ENCODE measurements at places on chromosomes 5 and 9.

GRCh38 chr9:71509054-71509453, 259.3 kb downstream of the CEMIP2 start:
- no peak for DNase-seq

DNA sequence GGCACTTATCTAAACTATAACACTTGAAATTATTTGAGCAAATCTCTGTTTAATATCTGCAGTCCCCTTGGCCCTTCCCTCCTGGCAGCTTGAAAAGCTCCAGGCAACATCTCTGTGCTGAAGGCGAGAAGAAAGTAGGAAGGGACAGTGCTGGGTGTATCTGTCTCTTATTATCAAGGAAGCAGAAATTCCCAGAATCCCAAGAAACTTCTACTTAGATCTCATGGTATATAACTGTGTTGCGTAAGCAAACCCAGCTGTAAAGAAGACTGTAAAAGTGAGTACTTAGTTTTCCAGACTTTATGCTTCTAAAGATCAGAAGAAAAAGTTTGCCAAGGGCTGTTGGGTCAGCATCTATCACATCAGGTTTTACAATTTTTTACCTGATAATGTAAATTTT, 1869.8 kb downstream of the MAT2B start:
- no peak for DNase-seq

- peak; percentile 28 for DNase-seq
These were observed 1.3 kb downstream of the MACIR start for GRCh38 chr5:103259705-103260355.

DNA sequence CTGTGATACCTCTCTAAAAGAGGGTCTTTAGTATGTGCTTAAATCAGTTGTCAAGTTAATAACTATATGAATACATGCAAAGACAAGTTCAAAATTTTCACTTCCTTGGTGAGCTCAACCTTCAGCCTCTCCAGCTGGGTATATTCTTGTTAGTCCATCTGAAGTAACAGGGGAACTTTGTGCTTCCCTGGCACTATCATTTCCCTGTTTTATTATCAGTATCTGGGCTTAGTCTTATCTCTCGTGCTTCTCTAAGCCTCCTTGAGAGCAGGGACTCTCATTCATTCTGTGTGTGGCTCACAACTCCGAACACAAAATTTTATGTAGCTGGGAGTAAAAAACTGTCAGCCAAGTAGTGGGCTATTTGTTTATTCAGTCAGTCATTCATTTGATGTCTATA, 175.9 kb upstream of the MAP3K1 start:
- no peak for DNase-seq

DNA sequence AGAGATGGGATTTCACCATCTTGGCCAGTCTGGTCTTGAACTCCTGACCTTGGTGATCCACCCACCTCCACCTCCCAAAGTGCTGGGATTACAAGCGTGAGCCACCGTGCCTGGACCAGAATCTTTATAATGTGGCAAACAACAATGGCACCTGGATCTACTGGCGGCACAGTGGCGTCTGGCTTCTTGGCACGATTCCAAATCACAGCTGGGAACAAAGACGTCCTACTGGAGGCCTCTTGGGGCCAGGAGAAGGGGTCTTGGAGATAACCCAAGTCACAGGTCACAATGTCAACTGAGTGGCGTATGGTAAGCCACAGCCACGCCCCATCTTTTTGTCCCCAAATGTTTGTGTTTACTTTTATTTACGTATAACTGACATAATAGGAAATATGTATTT, 77.8 kb upstream of the RAPGEF1 start:
- DNase-seq, result no peak

- no peak for DNase-seq
These were observed 65.9 kb downstream of the ELL2 start for GRCh38 chr5:95895771-95896170.

GRCh38 chr9:114364134-114365041, 23.4 kb downstream of the AKNA start:
- DNase-seq, result no peak

- DNase-seq, result no peak
These were observed 472.8 kb downstream of the SPOCK1 start for GRCh38 chr5:137026296-137026695.

GRCh38 chr9:89588271-89588879, 16.4 kb upstream of the GADD45G start:
- DNase-seq, result no peak

- DNase-seq, result no peak
These were observed 17.0 kb downstream of the CAMK2A start for GRCh38 chr5:150272531-150272930.

DNA sequence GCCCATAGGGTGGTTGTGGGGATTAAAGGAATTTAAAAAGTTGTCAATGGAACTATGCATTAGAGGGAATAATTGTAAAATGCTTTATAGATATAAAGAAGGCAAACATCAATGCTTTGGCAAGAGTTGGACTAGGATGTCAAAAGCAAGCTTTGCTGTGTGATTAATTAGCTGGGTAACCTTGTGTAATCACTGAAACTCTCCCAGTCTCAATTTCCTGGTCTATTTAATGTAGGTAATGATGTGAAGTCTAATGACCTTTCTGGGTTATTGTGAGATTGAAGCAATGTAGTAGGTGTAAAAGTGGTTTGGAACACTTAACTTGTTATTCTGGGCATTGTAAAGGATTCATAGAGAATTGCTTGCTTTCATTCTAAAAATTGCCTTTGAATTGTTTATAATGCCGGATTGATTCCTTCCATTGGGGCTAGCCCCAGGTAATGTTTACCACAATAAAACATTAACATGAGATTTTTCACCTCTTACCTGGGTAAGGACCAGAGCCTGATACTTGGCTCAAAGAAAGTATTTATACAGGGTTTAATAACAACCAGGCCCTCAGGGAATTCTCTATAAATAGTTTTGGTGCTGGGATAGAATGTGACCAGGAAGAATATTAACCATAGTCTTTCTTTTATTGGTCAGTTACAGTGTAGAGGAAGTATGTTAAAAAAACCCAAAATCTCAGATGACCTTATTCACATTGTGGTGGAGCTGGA, 30.0 kb upstream of the CLINT1 start:
- no peak for DNase-seq

DNA sequence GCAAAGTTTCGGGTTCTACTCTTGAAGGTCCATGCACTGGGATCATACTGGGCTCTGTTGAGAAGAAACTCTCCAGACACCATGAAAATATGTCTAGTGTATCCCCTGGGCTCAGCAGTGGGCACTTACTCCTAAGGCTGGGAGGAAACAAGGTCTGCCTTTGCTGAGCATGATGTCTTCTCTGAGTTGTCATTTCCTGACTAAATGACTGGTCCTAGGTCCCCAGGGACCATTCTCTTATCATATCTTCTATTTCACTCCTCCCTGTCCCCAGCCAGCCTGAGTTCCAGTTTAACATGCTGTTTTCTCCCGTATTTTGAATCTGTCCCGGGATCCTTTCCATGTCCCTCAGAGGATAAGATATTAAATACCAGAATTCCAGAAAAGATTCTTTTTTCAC, 225.4 kb downstream of the MTRR start:
- no peak for DNase-seq

DNA sequence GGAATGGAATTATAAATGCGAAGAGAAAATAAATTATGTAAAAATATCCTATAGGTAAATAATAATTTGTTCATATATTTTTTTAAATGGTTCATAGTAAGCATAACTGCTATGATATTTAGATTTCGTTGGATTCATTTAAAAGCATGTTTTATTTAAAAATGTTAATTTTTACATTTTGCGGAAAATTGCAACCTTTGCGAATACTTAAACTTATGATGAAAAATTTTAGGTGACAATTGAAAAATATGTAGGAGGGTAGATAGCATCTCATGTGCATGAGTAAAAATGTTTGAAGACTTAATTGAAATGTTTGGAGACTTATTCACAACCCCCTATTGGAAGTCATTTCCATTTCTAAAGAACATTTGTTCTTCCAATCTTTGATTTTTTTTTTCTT, 4.1 kb upstream of the FEM1C start:
- DNase-seq, result no peak

DNA sequence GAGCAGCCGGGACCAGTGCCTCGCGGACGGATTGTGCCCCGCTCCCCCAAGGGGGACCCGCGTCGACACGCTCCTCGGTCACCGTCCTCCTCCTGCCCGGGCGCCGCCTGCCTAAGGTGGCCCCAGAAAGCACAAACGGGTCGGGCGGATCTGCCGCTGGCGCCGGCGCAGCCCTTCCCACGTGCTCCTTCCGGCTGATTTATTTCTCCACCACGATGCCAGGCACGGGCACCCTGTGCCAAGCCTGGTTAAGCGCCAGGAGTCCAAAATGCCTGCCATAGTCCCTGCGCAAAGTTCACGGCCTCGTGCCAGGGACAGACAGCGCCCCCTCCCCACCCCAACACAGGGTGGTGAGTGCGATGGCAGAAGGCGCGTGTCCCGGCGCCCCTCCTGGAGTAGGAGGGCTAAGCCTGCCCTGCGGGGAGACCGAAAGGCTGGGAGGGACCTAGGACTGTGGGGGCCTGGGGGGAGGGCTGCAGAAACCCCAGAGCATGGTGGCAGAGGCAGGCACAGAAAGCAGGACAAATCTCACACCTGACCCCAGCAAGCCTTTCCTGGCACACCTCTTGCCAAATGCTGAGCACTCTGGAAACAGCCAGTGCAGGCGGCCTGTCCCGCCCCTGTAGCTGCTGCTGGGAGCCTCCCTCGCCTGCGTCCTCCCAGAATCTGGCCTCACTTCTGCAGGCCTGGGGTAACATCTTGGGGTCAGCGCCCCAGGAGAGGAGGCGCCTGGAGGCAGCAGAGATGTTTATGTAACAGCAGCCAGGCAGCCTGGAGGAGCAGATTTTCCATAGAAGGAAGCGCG, 1.1 kb upstream of the NOTCH1 start:
- no peak for DNase-seq

Measured in left renal pelvis (tissue), 4 donors.